Activated effector memory CD4-positive, alpha-beta T cell treated with anti-CD3 and anti-CD28 coated beads, Interleukin-2, amount 50 U/mL, for 16 hours (primary cell): ENCODE measurements at places on chromosomes 1 and 21.

DNA sequence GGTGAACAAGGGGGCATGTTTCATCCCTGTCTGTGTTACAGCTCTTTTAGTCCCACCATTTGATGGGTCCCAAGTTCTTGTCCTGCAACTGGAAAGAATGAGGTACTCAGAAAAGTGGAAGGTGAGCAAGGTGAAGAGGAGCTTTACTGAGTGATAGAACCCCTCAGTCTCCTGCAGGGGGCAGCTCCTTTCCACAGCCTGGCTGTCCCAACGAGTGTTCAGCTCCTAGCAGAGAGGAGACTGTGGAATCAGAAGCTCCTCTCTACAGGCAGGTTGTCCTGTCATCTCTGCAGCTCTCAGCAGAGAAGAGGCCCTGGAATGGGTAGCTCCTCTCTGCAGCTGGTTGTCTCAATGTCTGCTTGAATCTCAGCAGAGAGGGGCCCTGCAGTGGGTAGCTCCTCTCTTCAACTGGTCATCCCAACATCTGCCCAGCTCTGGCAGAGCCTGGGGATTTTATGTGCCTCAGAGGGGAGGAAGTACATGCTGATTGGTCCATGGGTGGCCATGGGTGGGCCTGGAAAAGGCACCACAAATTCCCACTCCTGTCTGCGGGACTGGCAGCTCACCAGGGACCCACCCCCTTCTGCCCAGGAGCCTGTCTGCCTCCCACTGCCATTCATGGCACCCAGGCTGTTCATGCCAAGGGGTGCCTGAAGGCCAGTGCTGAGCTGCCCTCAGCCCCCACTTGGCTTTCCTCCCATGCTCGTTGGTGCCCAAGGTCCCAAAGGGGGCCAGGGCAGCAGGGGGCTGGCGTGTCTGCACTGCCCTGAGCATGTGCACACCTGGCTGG is 25.7 kb downstream of the LDLRAD1 start:
- DNase-seq = no peak

DNA sequence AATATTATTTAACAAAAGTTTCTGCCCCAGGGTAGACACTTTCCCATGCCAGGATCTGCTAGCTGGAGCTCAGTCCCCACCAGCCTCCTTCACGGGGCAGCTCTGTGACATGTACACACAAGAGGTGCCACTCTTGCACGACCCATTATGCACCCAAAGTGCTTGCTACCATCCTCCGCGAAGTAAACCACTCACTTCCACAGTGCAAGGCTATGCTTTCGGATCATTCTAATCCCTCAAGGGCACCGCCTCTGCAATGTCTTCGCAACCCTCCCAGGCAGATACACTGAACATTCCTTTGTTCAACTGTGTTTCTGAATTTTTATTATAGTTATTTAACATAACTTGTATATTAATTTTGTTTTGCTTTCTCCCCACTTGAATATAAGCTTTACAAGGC is 303.8 kb downstream of the VAV3 start:
- DNase-seq = no peak

- DNase-seq = no peak
Observed at GRCh38 chr1:51986718-51987117, 3.8 kb downstream of the RAB3B start.

DNA sequence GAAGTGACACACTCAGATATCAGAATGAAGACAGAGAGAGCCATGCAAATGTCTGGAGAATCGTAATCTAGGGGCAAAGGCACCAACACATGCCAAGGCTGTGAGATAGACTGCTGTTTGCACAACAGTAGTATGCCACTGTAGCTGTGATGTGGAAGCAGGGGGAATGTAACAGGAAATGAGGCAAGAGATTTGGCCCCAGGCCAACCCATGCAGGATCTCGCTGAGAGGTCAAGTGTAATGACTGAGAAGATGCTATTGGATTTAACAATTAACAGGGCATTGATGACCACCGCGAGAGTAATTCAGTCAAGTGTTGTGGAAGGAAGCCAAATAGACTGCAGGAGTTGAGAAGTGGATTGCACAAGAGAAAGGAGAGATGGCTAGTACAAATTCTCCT is 107.3 kb upstream of the ST6GALNAC5 start:
- DNase-seq = no peak

GRCh38 chr1:52798331-52798730 is 44.2 kb upstream of the ZYG11A start:
- DNase-seq = no peak

DNA sequence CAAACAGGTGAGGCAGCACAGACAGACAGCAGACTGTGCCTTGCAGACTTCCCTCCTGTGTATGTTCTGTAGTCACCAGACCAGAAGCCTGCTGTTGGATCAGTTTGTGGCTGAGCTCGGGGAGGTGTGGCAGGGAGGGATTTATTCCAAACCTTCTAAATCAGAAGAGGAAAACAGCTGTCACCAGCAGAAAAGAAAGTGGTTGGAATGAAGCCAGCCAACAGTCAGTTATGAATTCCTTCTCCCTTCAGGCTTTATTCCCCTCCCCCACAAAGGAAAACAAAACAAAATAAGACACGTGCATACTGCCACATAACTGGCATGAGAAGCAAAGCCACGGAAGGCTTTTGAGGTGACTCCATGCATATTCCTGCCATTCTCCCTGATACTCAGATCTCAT is 19.0 kb upstream of the PIGV start:
- DNase-seq = no peak

GRCh38 chr1:24020025-24020424 is 39.9 kb upstream of the SRSF10 start:
- no peak for DNase-seq

- DNase-seq = no peak
Observed at GRCh38 chr1:235416662-235417049, 49.4 kb downstream of the TBCE start.
